ENCODE measurements at places on chromosomes 16 and 17.
A peak's percentile ranks its signal among the peaks of the same experiment; 100 is the strongest.

GRCh38 chr17:51499897-51500296, 239.6 kb downstream of the UTP18 start:
- DNase-seq = no peak

DNA sequence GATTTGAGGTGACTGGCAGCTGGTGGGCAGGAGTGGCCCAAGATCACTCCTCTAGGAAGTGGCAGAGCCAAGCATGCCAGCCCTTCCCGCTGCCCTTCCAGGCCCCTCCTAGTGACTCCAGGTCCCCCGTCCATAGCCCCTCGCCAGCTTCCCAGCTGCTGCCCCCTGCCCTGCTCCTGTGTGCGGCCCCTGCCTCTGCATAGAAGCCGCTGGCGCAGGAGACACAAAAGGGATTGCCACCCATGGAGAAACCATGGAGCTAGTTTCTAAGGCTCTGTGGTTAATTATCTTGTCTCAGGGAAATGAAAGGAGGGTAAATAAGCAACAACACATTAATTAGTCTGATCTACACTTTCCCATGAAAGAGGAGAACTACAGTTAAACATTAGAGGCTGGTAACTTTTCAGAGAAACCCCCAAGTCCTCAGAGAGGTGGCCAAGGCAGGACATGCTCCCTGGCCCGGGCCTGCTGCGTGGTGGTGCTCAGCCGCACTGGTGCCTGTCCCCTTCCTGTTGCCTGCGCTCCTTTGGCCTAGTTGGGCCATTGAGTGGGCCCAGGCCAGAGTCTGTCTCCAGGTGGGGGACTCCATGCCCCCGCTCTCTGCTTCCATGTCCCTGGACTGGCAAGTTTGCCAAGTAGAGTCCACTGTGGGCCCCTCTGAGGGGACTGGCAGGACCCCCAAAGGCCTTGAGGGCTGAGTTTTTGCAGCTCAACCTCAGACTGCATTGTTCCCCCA, 65.2 kb downstream of the PRMT7 start:
- no peak for DNase-seq

GRCh38 chr17:60102632-60103096, 23.9 kb upstream of the HEATR6 start:
- DNase-seq = peak; percentile 37

DNA sequence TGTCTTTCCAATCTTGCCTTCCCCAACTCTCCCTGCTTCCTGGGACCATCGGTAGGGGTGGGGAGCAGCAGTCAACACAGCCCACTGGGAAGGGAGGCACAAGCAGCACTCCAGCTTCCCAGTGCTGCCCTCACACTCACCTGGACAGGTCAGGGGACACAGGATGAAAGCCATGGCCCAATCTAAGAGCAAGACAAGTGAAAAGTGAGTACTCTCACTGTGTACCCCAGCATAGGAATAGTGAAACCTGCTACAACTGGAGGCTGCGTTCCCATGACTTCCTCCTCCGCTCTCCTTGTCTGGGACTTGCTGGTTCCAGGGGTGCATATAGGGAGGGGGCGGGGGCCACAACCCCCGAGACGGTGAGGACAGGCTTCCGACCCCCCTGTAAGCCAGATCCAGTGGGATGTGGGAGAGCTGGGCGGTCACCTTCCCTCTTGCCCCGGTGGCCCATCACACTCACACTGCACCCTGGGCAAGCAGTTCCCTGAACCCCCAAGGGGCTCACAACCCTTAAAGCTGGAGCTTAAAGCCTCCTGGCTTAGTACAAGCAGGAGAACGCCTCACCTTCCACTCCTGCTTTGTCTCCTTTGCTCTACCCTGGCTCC, 29.5 kb upstream of the SLC25A19 start:
- DNase-seq = no peak

GRCh38 chr17:50774225-50774803, 7.0 kb upstream of the ANKRD40CL start:
- DNase-seq = no peak

DNA sequence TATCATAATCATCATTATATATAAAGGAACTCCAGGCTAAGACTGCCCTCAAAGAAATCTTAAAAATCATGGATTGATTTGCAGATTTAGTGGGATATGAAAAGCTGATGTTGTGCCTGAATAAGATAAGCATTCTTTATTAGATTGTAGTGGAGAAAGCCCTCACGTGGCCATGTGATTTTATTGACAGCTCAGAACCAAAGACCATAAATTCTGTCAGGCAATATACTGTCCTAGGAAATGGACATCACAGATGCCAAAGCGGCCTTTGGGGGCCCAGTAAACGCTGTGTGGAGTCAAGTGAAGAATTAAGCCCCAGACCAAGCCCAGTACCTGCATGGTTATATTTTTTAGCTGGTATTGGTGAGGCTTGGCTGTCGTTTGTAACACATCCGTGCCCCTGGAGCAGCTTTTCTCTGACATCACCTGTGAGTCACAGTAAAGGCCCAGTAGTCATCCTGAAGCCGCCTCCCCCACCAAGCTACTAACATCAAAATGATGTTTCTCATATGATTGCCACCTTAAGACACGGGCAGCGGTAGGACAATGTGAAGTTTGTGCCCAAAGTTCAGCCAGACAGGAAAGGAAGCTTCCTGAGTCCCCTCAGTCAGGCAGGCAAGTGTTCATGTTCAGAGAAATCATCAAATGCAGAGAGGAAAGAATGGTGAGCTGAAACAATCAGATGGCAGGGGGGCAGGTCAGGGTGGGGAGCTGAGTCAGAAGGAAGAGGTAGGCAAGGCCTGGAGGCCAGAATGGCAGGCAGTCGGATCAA, 209.4 kb downstream of the IRX3 start:
- peak; percentile 78 for DNase-seq

GRCh38 chr16:25269879-25270278, 12.2 kb upstream of the ZKSCAN2 start:
- no peak for DNase-seq
